Activated CD4-positive, alpha-beta T cell treated with anti-CD3 and anti-CD28 coated beads for 4 hours (primary cell): ENCODE measurements at places on chromosomes 4 and X.

GRCh38 chrX:107565931-107566603 lies 62.2 kb upstream of the PRPS1 start:
- DNase-seq = no peak

DNA sequence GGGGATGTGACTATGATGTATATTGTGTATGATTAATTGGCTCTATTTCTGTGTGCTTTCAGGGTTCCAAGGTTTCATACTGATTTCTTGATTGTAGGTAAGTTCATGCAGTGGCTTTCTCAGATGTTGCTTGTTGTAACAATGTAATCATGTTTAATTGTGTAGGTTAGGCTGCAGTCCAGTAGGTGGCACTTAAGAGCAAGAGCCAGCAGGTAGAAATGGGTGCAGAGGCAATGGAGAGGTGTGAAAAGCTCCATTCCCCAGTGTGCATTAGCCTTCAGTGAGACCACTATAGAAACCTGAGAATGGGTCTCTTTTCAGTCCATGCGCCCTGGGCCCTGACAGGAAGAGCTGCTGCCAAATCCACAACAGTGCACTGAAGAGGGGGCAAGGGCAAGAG lies 28.2 kb downstream of the DCAF12L2 start:
- DNase-seq = no peak

GRCh38 chrX:19852014-19853005 lies 35.1 kb downstream of the SH3KBP1 start:
- DNase-seq = no peak

- no peak for DNase-seq
These were observed 72.0 kb downstream of the ING2 start for GRCh38 chr4:183576701-183577404.

- DNase-seq = no peak
These were observed 75.8 kb upstream of the AFF2 start for GRCh38 chrX:148424570-148424969.

DNA sequence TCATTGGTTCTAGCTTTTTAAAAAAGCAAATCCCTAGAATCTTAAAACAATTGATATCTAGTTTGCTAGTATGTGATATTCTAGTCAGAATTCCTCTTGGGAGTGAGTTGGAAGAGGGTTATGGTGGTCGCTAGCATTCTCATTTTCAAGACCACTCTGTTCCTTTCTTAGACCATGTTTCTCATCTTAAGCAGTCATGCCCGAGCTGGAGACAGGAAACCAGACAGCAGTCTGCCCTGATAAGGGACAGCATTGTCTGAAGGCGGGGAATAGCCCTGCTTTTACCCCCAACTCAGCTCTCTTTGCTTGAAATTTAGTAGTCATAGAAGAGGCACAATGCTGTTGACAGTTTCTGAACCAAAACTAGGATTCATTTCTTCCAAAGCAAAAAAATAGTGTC lies 5.2 kb downstream of the KLF3 start:
- no peak for DNase-seq

DNA sequence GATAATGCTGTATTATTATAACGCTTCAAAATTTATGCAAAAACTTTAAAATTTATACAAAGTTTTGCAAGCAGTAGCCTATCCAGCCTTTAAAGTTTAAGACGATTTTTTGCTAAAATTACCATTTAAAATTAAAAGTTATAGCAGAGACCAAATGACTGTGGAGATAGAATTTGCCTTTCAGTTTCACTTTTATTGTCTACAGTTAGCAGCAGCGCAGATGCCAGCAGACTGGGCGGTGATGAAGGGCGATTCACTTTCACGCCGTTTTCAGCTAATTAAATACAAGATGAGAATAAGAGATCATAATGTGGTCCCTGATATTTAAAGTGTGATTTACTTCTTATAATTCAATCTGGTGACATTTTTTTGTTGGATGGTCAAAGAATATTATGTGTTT lies 1381.5 kb upstream of the ADGRL3 start:
- DNase-seq = no peak

GRCh38 chr4:20126906-20127305 lies 124.8 kb upstream of the SLIT2 start:
- no peak for DNase-seq

- no peak for DNase-seq
These were observed 69.8 kb upstream of the SLIT2 start for GRCh38 chr4:20181926-20182325.

GRCh38 chr4:94032754-94033153 lies 174.9 kb upstream of the SMARCAD1 start:
- DNase-seq = no peak

- DNase-seq = no peak
These were observed 106.1 kb downstream of the IRF2 start for GRCh38 chr4:184368290-184368689.

DNA sequence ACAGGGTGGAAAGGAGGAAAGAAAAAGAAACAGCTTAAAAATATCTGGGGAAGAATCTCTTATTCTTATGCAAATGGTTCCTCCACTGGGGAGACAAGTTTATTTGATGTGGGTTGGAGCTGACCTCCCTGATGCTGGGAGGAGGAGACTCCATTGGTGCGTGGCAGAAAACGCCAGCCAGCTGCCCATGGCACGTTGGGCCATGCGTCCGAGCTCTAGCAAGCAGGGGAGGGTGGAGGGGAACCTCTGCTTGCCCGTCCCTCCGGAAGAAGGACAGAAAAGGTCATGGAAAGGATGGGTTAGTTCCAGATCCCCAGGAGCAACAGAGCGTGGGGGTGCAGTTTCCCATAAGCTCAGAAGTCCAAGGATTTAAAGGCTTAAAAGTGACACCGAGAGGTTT lies 210.4 kb downstream of the KLHL4 start:
- no peak for DNase-seq

DNA sequence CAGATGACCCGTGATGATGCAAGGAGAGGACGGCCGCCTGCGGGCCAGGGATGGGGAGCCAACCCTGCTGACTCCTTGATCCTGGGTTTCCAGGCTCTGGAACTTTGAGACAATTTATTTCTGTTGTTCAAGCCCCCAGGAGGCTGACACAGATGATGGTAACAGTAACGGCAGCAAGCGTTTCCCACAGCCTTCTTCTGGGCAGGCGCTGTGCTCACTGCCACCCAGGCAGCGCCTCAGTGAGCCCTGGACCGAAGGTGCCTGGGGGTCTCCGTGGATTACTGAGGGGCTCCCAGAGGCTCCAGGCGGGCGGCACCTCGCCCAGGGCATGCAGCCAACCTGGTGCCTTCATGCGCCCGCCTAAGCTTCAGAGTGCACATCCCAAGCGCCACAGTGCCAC lies 103.9 kb upstream of the AFAP1 start:
- DNase-seq = no peak

- DNase-seq = no peak
These were observed 672.2 kb upstream of the CT83 start for GRCh38 chrX:117134983-117135382.

DNA sequence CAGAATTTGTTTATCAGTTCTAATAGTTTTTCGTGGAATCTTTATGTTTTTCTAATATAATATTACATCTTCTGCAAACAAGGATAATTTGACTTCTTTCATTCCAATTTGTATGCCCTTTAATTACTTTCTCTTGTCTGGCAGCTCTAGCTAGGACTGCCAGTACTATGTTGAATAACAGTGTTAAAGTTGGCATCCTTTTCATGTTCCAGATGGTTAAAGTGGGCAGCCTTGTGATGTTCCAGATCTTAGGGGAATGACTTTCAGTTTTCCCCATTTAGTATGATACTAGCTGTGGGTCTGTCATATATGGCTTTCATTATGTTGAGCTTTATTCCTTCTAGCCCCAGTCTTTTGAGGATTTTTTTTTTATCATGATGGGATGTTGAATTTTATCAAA lies 220.6 kb upstream of the WDFY3 start:
- no peak for DNase-seq

DNA sequence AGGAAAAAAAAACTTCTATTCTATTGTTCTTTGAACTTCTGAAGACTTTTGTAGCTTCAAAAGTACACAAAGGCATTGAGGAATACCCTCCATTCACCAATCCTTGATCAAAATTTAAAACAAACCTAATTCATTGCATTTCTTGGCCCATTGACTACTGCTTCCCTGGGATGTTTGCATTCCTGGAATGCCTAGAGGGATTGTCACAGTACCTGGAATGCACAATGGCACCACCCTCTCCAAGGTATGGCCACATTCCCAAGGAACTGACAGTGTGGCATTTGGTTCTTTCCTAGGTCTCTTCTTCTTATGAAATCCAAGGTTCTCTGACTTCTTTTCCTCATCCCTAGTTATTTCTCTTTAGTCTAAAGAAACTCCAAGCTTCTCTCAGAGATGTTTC lies 600.7 kb downstream of the CCSER1 start:
- no peak for DNase-seq

GRCh38 chrX:111649638-111650037 lies 31.3 kb upstream of the ALG13 start:
- DNase-seq = no peak

DNA sequence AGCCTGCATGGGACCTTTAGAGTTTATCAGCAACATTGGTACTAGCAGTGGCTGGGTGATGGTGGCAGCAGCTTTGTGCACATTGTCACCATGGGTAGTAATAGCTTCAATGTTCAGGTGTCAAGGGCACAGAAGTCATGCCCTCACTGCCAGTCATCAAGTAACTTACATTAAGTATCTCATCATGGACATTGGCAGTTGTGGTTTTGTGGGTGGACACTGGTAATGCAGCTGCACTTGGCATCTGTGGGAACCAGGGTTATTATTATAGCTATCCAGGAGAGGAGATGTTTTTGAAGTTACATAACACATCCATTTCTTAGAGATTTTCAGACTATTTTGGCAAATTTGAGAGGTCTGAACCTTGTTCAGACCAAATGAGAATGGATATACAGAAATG lies 243.2 kb upstream of the NOCT start:
- no peak for DNase-seq

DNA sequence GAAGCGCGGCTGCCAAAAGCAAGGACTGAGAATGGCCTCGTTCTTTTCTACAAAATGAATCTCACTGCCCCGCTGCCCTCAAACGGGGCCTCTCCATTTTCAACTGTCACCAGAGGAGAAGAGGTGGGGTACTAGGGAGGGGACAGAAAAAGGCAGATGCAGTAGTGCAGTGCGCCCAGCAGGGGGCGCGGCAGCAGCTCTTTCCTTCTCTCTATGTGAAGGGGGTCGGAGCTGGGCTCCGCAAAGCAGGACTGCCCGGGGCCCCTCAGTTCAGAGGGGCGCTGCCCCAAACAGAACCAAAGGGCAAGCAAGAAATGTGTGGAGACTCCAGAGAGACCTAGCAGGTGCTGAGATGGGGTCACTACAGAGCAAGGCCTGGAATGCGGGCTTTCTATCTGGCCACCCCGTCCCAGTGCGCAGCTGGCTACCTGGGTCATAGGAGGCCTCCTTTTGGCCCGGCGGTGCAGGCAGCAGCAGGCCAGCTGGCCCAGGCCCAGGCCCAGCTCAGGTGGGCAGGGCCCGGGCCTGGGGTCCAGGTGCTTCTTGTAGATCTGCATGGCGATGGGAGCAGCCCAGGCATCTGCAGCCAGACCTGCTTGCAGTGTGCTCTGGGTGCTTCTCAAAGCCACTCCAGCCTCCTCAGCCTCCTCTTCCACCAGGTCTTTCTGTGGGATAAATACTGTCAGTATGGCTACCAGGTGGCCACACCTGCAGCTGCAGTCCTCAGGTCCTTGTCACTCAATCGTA lies 5.9 kb downstream of the IRAK1 start:
- DNase-seq = peak; percentile 42

GRCh38 chr4:107034091-107034995 lies 1.8 kb downstream of the DKK2 start:
- DNase-seq = no peak

- peak; percentile 43 for DNase-seq
These were observed 1.9 kb downstream of the TACC3 start for GRCh38 chr4:1723131-1723801.

- no peak for DNase-seq
These were observed 55.7 kb downstream of the PPP2R2C start for GRCh38 chr4:6416518-6417286.

DNA sequence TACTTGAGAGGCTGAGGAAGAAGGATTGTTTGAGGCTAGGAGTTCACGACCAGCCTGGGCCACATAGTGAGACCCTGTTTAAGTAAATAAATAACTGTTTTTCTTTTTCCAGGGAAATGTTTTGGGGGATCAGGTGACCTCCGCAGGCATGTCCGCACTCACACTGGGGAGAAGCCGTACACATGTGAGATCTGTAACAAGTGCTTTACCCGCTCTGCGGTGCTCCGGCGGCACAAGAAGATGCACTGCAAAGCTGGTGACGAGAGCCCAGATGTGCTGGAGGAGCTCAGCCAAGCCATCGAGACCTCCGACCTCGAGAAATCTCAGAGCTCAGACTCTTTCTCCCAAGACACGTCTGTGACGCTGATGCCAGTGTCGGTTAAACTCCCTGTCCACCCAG lies 30.5 kb downstream of the ZBTB49 start:
- no peak for DNase-seq

DNA sequence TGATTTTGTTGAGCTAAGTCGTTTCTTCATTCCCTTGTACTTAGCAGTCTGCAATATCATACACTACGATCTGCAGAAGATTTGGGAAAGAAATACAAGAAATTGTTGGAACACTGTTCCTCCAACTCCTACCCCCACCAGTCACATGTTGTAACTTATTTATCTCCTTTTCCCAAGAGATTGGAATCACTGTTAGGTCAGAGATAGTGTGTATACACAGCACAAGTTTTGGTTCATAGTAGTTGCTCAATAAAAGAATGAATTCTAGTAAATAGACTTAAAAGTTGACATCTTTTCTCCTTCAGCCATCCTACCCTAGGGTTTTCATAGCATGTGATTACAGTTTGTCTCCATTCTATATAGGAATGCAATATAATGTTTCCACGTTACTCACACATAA lies 68.8 kb downstream of the ARFIP1 start:
- no peak for DNase-seq

DNA sequence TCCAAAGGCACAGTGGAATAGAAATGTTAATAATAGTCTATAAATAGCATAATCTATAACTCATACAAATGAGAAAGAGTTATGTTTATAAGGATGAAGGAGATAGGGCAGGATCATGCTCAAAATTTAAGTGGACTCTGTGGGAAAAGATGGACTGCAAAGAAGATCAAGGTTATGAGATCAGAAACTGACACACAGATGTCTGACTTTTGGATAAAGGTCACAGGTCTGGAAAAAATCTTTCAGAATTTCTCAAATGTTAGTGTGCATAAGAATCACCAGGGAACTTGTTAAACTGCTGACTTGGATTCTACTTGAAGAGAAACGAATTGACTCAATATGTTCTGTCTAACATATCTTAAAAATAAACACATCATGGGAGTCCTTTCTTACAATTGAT lies 104.1 kb downstream of the FSTL5 start:
- no peak for DNase-seq

- no peak for DNase-seq
These were observed 16.0 kb upstream of the SH3TC1 start for GRCh38 chr4:8182858-8183725.

- DNase-seq = no peak
These were observed 241.4 kb downstream of the FRMPD4 start for GRCh38 chrX:12379671-12380070.
